Hematopoietic multipotent progenitor cell treated with erythropoietin and hydrocortisone succinate and interleukin-3 and kit ligand, for 8 days (in vitro differentiated cells): ENCODE measurements at places on chromosomes 11 and 22.

DNA sequence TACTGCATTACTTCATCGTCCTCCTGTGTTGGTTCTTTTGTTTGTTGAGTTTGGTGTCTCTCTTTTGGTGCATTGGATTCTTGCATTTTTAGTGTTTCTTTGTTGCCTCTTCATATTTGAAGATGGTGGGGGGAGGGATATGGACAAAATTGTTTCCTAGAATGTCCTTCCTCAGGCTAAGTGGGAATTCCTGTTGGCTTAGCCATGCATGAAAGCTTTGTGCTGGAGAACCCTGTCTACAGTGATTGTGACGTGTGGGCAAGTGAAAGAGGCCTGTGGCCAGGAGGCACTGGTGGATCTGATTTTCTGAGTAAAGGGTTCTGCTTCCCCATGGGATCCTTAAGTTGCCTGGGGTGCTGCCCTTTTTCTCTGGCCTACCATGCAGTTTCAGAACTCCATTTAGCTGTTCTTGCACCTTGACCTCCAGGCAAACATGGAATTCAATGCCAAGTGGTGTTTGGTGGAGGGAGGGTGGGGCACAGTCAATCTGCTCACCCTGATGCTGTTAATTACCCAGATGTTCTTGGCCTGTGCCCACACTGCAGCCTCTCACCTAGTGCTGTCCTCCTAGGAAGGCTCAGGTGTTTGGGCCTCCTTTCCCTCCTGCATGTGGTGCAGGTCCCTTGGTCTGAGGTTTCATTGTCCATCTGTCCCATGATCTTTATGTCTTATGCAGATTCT, 46.3 kb upstream of the SLC22A12 start:
- no peak for DNase-seq

DNA sequence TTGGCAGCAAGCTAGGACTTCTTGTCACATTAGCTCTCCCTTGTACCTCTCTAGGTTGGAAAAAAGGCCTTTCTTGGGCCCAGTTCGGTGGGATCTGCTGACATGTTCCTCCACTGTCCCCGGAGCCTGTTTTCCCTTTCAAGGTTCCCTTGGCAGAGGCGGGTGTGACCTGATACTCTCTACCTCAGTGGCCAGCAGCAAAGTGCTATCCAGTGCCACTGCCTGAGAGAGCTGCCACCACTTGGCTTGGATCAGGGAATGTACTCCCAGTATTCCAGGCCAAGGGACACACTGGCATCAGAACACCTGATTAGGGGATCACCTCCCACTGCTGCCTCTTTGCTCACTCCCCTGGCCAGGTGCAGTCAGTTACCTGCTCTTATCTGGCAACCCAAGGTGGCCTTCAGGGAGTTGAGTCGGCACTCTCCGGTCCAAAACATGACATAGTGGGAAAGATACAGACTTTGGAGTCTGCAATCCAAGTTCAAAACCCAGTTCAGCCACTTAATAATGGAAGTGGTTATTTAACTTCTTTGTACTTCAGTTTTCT, 17.8 kb upstream of the NAV2 start:
- no peak for DNase-seq

DNA sequence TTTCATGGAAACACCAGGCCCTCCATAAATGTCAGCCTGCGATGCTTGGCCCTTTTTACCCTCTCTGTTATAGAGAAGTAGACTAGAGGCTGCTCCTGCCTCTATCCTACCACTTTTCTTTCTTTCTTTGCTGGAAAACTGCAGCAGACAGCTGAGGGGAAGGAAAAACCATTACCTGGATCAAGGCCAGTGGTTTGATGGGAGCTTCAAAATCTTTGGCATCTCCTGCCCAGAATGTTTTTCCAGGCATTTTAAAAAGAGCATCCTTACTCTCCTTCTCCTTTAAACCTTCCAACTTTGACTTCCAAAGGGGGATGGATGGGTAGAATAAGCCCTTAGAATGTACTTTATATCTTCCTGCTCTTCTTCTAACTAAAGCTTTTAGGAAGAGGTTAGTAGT, 44.9 kb downstream of the EXT2 start:
- no peak for DNase-seq

DNA sequence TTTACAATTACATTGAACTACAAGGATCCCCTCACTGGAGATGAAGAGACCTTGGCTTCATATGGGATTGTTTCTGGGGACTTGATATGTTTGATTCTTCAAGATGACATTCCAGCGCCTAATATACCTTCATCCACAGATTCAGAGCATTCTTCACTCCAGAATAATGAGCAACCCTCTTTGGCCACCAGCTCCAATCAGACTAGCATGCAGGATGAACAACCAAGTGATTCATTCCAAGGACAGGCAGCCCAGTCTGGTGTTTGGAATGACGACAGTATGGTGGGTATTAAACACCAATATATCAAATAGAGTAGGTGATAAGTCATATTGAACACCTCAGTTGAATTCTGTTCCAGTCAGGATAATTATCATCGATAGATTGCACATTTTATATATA, 4.4 kb downstream of the FBXO7 start:
- no peak for DNase-seq

GRCh38 chr11:85752201-85752889, 58.6 kb downstream of the SYTL2 start:
- no peak for DNase-seq

- DNase-seq, result no peak
Observed at GRCh38 chr22:44184006-44184405, 3.3 kb downstream of the PARVG start.

GRCh38 chr22:49825944-49826602, 1.6 kb downstream of the BRD1 start:
- peak; percentile 51 for DNase-seq

DNA sequence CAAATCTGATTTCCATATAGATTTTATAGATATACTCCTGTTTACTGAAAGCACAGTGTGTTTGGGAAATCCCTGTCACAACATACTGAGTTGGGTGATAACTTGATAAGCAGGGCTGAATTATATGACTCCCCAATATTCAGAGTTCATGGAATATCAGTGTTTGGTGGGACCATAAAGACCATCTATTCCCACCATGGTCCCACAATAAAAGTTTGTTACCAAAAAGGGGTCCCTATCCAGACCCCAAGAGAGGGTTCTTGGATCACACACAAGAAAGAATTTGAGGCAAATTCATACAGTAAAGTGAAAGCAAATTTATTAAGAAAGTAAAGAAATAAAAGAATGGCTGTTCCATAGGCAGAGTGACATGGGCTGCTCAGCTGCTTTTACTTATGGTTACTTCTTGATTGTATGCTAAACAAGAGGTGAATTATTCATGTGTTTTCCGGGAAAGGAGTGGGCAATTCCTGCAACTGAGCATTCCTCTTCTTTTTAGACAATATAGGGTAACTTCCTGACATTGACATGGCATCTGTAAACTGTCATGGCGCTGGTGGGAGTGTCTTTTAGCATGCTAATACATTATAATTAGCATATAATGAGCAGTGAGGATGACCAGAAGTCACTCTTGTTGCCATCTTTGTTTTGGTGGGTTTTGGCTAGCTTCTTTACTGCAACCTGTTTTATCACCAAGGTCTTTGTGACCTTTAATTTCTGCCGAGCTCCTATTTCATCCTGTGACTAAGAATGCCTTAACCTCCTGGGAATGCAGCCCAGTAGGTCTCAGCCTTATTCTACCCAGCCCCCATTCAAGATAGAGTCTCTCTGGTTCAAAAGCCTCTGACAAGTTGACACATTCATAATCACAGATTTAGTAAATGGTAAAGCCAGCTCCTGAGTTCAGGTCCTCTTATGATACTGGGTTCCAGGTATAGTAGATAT, 240.6 kb upstream of the PDGFD start:
- DNase-seq, result no peak

GRCh38 chr22:50425179-50425916, 49.5 kb downstream of the SBF1 start:
- DNase-seq, result no peak

- no peak for DNase-seq
Observed at GRCh38 chr22:19571207-19571795, 47.1 kb upstream of the CLDN5 start.
